ENCODE measurements at places on chromosomes 2 and 18.

- no peak for DNase-seq
Observed at GRCh38 chr18:13616525-13617035, 109.8 kb downstream of the FAM210A start.

DNA sequence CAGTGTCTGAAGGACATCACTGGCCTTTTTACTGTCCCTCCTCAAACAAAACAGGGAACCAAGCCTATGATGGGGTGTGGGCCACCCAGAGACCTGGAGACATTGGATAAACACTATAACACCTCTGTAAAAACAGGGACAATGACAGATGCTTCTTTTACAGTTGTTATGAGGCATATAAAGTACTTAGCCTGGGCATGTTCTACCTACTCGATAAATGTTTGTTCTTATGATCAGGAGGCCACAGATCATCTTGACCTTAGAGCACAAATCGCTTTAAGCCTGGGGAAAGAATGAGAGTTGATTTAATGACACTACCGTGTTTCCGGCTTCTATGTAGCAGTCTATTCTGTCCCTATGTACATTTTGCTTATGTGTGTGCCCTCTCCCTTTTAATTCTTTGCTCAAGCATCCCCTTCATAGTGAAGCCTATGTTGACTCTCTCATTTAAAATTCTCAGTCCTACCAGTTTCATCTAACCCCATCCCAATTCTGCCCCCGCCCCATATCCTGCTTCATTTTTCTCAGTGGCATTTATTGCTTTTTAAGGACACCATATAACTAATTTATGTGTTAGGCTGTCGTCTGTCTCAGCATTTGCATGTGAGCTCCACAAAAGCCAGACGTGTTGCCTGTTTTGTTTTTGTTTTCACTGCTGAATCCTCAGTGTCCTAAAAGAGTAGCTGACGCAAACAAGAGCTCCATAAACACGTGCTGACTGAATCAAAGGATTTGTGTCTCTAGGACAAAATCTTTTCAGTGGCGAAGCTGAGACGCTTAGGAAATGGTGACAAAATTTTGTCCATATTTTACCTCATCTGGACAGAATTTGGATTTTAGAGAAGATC, 182.3 kb upstream of the ST6GAL2 start:
- DNase-seq, result no peak

- DNase-seq, result no peak
Observed at GRCh38 chr2:98658816-98659490, 50.6 kb downstream of the UNC50 start.

GRCh38 chr2:20148426-20148922, 76.5 kb downstream of the SDC1 start:
- no peak for DNase-seq

- DNase-seq, result no peak
Observed at GRCh38 chr2:147345246-147345645, 499.6 kb upstream of the ACVR2A start.

- no peak for DNase-seq
Observed at GRCh38 chr2:102509749-102510148, 36.7 kb downstream of the SLC9A4 start.

GRCh38 chr2:15634846-15635490, 43.3 kb downstream of the DDX1 start:
- DNase-seq, result no peak

DNA sequence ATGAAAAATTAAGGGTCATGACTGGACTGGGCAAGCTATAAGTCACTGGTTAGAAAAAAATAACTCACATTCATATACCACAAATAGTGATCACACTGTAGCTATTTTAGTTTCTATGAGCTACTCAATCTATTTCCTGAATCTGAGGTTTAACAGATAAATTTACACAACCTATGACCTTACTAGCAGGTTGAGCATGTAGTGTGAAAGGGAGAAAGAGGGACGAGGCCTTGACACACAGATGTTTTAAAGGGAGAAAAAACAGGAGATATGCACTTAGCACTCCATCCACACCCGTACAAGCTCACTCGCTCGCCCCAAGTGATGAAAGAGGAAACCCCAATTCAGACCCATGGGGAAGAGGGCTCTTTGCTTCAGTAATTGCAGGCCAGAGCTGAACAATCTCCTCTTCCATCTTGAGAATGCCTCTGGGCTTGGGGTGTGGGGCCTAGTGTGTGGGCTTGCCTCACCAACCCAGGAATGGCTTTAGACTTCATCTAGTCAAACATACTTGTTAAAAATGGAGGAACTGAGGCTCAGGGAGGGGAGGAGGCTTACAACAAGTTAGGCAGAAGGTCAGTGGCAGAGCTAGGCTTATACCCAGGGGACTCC, 10.7 kb downstream of the CYRIA start:
- no peak for DNase-seq
